K562 (cell line): ENCODE measurements at places on chromosomes 6 and 20. TPM values are rescaled to one million over a fixed set of nuclear protein-coding genes. Genes with fewer than 3 reads are reported as not detected.

Gene MATN4
- total RNA-seq: 0.13 TPM in 1 of 2 replicates, not detected in the other

Gene TRERF1
- total RNA-seq: 0.16 and 0.20 TPM in 2 replicates

Gene SH3BGRL2
- total RNA-seq: 9.9 and 10.8 TPM in 2 replicates

Gene SMOC2
- total RNA-seq: 1.2 and 1.7 TPM in 2 replicates

GRCh38 chr6:52674666-52675065 lies 3.8 kb downstream of the TMEM14A start:
- DNase-seq: no peak

DNA sequence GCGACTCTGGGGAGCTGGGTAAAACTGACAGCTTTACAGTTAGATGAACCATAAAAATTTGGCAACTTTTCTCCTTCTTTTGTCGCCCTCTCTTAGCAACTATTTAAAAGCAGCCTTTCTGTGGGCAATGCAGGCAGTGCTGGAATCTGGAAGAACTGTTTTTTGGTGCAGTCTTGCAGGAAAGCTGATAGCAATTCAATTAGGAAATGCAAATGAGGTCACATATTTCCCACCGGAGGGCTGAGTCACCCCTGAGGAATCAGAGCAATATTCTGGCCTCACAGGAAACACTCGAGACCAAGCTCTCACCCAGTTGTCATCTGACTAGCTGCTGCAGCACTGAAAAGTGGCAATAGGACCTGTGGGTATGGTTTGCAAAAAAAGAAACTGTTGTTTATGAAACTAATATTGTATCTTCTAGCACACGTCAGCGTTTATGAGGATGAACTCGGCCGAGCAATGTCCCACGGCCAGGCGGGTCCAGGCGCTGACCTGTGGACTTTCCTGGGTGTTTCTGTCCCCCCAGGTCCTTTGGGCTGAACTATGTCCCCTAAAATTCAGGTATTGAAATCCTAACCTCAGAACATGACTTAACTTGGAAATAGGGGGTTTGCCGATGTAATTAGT lies 312.3 kb downstream of the TAF4 start:
- DNase-seq: no peak

DNA sequence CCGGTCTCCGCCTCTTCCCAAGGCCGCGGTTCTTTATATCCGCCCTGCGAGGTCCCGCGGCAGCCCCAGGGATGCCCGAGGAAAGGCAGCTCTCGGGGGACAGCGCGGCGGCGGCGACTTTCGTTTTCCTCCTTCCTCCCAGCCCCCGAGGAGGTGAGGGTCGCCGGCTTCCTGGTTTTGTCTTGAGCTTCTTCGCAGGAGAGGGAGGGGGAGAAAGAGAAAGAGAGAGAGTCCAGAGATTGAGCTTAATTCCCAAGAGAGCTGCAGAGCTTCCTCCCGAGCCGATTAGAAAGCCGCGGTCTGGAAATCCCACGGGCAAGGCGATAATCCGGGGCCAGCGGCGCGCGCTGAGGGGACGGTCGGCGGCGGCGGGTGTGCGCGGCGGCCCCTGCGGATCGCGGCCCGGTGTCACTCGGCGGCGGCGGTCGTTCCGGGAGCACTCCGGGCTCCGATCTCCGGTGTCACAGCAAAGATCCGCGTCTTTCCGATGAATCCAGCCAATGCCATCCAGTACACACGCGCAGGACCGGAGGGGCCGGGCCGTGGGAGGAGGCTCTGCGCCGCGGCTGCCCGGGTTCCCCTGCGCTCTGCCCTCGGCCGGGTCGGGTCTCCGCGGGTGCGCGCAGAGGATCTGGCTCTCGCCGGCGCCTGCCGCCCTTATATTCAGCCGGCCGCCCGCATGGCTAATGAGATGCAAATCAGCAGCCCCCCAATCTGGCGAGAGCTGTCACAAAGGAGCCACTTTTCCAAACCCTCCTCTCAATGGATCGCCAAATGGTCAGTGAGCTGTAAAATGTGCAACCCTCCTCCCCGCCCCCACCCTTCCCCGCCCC lies at the start of gene DLL1:
TSS of gene DLL1 (minus strand) at position 783 of the 833 bp plus-strand sequence. CDS start 939 bp downstream, outside the sequence.
- DNase-seq: no peak

DNA sequence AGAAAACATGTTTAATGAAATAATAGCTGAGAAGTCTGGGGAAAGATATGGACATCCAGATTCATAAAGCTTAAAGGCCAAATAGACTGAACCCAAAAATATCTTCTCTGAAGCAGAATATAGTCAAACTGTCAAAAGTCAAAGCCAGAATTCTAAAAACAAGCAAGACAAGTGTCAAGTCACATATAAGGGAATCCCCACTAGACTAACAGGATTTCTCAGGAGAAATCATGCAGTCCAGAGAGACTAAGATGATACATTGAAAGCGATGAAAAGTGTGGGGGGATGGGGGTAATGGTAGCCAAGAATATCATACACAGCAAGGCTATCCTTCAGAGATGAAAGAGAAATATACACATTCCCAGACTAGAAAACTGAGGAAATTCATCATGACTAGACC lies 112.4 kb upstream of the RUNX2 start:
- DNase-seq: no peak

- DNase-seq: no peak
Measured at GRCh38 chr6:166308033-166308768, at the start of gene PRR18. TSS of gene PRR18 (minus strand) at chr6:166308392. CDS start at chr6:166308142, 250 bp downstream.

DNA sequence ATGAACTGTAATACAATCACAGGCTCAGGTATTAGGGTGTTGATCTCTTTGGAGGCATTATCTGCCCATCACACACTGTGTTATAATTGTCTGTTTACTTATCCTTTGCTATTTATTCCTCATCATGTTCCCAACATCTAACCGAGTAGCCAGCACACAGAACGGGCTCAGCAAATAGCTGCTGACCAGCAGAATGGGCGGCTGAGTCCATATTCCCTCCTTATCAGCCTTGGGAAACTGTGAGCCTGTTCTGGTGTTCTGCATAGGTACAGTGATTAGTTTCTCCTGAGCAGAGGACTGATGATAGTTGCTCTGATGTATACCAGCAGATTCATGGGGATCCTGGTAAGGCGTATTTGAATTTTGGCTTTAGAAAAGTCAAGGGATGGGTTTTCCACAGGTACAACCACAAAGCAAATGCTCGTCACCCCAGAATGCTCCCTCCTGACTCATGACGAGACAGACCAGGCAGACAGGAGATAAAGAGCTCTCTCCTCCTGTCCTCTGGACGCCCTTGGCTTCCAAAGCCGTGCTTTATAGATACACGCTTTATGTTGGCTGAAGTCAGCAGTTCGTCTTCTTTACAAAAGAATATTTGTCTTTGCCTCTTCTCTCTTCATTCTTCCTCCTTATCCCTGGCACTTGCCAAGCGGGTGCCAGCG lies 166.7 kb downstream of the TTLL2 start:
- no peak for DNase-seq

GRCh38 chr6:109306733-109307132 lies 75.5 kb downstream of the CD164 start:
- DNase-seq: peak; percentile 75
